Smooth muscle cell of trachea (primary cell): ENCODE measurements at places on chromosomes 2 and 18. TPM values are rescaled to one million over a fixed set of nuclear protein-coding genes. Genes with fewer than 3 reads are reported as not detected.

DLGAP1 gene
- total RNA-seq, result 0.17 and 3.1 TPM in 2 replicates

CNNM3 gene
- total RNA-seq, result 6.5 and 11.4 TPM in 2 replicates

PLGLB1 gene
- 1.5 and 2.0 TPM in 2 replicates for total RNA-seq

NEU4 gene
- total RNA-seq, result under 0.01 TPM in 1 of 2 replicates, not detected in the other

DYSF gene
- total RNA-seq, result 0.15 and 0.17 TPM in 2 replicates

CROCC2 gene
- total RNA-seq, result 0.50 and 1.0 TPM in 2 replicates

ABCB11 gene
- total RNA-seq, result under 0.01 TPM in 1 of 2 replicates, not detected in the other

PIK3C3 gene
- 39.2 and 64.4 TPM in 2 replicates for total RNA-seq

MATN3 gene
- total RNA-seq, result 0.99 and 1.9 TPM in 2 replicates

NAT8 gene
- not detected in 2 replicates for total RNA-seq

GKN2 gene
- not detected in 2 replicates for total RNA-seq

FN1 gene
- 6,603 and 11,839 TPM in 2 replicates for total RNA-seq

AGXT gene
- not detected in 2 replicates for total RNA-seq

PRKAG3 gene
- 0.15 and 0.50 TPM in 2 replicates for total RNA-seq

MAP3K19 gene
- not detected in 2 replicates for total RNA-seq

PSMA8 gene
- not detected in 2 replicates for total RNA-seq

POTEJ gene
- total RNA-seq, result not detected in 2 replicates

ANKRD30BL gene
- not detected in 2 replicates for total RNA-seq

C2orf78 gene
- not detected in 2 replicates for total RNA-seq

SNRNP27 gene
- total RNA-seq, result 35.1 and 60.9 TPM in 2 replicates

MTLN gene
- 49.3 and 66.8 TPM in 2 replicates for total RNA-seq

UGT1A5 gene
- not detected in 2 replicates for total RNA-seq
